IPS-NIHi11 (cell line): ENCODE measurements at places on chromosomes 13 and 19.

- no peak for DNase-seq
These were observed 156.6 kb downstream of the TM9SF2 start for GRCh38 chr13:99657848-99658260.

DNA sequence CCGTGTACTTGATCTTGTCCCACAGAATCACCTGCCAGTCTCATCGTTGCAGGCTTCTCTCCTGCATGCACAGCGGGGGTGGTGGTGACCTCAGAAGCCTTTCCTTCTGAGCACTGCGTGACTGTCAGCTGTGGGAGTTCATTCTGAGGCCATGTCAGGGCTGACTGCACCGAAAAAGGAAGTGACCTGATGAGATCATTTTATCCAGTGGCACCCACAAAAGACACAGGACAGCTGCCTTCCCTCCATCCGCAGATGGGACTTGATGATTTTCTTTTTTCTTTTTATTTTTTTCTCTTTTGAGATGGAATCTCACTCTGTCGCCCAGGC is 89.7 kb downstream of the RAB20 start:
- DNase-seq, result no peak

GRCh38 chr13:46124531-46124966 is 19.7 kb upstream of the CPB2 start:
- no peak for DNase-seq

DNA sequence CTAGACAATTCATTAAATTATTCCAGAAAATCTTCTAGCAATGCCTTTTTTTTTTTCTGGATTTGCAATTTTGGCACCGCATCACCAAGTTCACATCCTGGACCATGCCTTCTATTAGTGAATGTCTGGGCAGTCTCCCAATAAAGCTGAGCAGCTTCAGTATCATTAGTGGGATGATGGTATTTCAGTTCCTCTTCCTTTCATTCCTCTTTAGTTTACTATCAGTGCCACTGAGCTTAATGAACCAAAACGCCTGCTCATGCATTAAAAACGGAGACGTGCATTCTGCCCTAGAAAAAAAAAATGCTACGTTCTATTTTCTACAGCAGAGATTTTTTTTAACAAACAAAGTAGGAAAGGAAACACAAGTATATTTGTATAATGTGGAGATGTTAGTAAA is 343.0 kb downstream of the PCDH9 start:
- no peak for DNase-seq

- no peak for DNase-seq
These were observed 462.0 kb downstream of the LIG4 start for GRCh38 chr13:107753291-107753690.

GRCh38 chr13:45482571-45483173 is 17.9 kb downstream of the COG3 start:
- DNase-seq, result no peak

DNA sequence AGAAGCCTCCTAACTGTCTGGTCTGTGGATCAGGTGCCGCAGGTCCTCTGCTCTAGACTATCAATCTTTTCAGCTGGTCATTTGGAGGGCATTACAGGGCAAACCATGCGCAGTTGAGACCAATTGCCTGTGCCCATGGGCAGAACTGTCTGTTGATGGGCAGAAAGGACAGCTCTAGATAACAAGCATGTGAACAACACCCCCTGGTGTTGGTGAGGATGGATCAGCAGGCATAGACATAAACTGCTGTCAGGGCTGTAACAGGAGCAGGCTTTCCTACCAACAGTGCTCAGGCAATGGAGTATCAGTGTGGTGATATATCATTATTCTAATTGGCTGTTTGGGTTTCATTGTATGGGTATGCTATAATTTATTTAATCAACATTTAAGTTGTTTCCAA is 104.7 kb upstream of the KL start:
- DNase-seq, result peak; percentile 73

- DNase-seq, result no peak
These were observed 1.1 kb downstream of the GSK3A start for GRCh38 chr19:42241279-42241678.

- DNase-seq, result no peak
These were observed 156.1 kb downstream of the LHFPL6 start for GRCh38 chr13:39446865-39447264.

GRCh38 chr13:105471673-105472072 is 1063.8 kb downstream of the EFNB2 start:
- no peak for DNase-seq

DNA sequence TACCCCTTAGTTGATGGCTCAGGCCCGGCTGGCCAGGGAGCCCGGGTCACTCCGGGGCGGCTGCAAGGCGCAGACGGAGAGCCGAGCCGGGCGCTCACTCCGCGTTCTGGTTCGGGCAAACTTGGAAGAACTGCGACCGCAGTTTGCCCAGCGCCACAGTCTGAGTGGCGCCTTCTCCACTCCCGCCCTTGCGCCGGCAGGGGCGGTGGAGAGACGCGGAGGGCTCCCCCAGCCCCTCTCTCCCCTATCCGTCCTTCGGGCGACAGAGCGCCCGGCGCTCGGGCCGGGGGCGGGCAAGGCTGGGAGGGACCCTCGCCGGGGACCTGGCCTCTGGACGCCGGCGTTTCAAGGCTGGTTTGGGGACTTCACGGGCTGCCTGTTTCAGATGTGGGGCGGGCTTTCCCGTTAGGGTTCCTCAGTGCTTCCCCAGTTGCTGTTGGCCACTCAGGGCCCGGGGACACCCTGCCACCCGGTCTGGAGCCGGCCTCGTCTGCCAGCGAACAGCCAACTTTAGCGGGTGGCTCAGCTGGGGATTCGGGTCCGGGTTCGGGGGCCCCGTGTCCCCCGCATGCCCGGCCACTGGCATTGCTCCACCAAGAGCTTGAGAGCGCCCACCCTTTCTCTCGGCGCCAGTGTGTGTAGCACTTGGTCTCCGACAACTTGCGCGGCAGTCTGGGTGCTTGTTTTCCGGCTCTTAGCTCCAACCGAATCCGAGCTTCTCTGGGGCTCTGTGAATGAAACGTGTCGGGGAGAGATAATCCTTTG is 1.5 kb downstream of the GPC6 start:
- DNase-seq, result peak; percentile 74

DNA sequence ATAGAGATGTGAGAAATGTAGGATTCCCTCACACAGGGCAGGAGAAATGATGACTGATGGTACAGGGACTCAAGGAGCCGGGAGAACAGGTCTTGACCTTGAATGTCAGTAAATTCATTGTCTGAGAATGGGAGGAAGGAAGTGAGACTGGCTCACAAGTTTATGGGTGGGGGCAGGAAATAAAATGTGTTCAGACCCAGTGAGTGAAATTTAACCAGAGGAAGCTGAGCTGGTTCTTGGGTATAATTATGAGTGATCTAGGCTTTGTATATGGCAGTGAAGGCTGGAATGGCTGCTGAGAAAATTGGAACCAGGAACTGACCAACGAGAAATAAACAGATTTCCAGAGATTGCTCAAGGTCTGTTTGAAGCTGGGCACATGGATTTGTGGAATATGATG is 6.3 kb upstream of the IGSF23 start:
- no peak for DNase-seq

DNA sequence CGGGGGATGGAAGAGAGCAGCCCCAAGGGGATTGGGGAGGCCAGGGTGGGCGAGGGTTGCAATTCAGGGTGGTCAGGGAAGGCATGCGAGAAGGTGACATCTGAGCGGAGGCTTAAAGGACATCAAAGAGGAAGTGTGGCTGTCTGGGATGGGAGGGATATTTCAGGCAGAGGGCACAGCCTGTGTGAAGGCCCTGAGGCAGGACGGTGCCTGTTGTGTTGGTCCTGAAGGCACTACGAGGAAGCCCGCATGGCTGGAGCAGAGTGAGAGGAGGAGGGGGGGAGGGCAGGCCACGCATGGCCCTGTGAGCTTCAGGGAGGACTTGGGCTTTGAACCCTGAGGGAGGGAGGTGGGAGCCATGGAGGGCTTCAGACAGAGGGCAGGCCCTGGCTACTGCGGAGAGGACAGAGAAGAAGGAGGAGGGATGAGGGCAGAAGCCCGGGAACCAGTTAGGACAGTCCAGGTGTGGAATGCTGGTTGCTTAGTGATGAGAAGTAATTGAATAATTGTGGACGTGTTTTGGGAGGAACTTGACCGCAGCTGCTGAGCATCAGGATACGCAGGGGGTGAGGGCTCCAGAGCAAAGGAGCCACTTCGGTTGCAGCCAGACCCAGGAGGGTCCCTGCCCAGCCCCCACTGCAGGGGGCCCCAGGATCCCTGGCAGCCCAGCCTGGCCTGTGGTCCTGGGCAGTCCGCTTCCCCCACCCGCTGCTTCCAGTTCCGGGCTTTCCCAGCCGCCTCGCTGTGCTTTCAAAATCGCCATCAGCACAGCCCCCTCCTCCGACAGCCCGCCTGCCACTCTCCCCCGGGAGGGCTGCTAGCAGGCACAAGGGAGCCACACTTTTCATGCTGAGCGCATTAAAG is 6.2 kb downstream of the TLE6 start:
- peak; percentile 79 for DNase-seq

GRCh38 chr13:104460554-104460953 is 1394.3 kb upstream of the SLC10A2 start:
- DNase-seq, result no peak

GRCh38 chr19:4350726-4351125 is 7.4 kb downstream of the MPND start:
- peak; percentile 4 for DNase-seq

GRCh38 chr19:30109565-30109964 is 167.5 kb downstream of the URI1 start:
- DNase-seq, result no peak

DNA sequence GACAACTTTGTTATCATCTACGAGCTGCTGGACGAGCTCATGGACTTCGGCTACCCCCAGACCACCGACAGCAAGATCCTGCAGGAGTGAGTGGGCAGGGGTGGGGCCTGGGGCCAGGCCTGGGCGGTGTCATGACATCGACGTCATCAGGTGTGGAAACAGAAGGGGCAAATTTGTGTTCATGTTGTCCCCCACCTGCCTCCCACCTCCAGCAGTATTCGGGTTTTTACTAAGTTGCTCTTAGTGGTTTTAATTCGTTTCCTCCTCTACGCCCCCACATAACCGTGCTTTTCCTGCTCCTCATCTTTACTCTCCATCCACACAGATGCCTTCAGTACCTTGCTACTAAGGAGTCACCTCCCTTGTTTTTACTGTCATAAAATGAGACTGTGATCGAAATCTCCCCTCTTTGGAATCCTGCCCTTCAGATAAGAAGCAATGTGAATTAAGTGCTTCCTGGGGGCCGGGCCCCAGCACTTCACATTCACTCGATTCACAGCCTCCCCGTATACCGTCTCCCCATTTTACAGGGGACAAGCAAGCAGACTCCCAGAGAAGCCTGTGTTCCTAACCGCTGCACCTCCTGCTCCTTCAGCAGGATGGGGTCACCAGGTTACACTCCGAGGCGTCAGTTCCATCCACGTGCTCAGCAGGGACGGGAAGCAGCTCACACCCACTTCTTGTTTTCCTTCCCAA is 10.5 kb downstream of the AP1M1 start:
- DNase-seq, result no peak

DNA sequence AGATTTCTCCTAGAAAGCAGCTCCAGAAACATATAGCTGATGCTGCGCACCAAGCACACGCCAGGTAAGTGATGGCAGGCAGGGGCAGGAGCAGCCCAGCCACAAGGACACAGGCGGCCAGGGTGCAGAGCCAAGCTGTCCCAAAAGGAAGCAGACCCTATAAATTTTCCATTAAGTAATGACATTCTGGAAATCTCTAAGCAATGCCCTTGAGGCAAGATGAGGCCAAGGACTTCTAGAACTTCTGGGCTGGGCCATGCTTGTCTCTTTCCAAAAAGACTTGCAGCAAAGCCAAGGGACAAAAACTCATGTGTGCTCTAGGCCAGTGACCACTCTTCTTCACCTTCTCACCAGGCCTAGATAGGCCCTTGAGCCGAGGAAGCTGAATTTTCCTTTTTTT is 42.2 kb upstream of the EPHX3 start:
- no peak for DNase-seq

DNA sequence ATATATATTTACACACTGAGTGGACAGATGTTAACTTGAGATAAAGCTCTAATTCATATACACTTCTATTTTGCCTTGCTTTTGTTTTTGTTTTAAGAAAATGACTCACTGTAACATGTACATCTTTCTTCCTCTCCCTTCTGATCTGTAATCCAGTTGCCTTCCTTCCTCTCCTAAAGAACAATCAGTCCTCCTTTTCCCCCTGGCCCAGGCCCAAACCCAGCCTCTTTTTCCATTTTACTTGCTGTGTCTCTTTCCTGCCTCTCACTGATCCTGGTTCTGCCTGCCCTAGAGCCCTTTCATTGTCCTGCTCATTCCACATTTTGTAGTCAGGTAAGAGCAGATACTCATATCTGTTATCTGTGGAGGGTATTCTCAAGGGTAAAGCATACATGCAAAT is 50.8 kb downstream of the ZAR1L start:
- no peak for DNase-seq

GRCh38 chr13:98549006-98549727 is 27.7 kb downstream of the STK24 start:
- no peak for DNase-seq

- no peak for DNase-seq
These were observed 3.5 kb downstream of the PNMA8B start for GRCh38 chr19:46491975-46492682.

- no peak for DNase-seq
These were observed 75.7 kb downstream of the ZNF100 start for GRCh38 chr19:21691661-21692060.

- no peak for DNase-seq
These were observed 144.8 kb downstream of the FLT1 start for GRCh38 chr13:28349907-28350654.

DNA sequence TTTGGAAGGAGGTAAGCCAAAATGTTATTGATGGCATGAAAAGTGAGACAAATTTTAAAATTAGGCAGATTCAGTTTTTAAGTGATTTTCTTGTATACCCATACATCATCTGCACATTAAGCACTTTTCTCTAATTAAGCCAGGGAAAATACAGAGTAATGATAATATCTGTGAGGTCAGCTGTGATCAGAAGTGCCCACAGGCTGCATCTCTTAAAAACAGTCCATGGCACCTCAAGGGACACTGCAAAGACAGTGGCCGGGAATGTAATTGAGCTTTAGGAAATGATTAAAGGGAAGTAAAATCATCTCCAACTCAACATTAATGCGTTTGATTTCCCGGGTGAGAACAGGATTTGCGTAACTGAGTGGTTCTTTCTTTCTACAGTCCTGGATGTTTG is 2.0 kb downstream of the COL4A1 start:
- no peak for DNase-seq

GRCh38 chr13:48653472-48653939 is at the start of gene CYSLTR2:
Gene CYSLTR2, plus strand, starts transcription at chr13:48653929. Its CDS starts 52,889 bp downstream, at chr13:48706818.
- DNase-seq, result no peak

DNA sequence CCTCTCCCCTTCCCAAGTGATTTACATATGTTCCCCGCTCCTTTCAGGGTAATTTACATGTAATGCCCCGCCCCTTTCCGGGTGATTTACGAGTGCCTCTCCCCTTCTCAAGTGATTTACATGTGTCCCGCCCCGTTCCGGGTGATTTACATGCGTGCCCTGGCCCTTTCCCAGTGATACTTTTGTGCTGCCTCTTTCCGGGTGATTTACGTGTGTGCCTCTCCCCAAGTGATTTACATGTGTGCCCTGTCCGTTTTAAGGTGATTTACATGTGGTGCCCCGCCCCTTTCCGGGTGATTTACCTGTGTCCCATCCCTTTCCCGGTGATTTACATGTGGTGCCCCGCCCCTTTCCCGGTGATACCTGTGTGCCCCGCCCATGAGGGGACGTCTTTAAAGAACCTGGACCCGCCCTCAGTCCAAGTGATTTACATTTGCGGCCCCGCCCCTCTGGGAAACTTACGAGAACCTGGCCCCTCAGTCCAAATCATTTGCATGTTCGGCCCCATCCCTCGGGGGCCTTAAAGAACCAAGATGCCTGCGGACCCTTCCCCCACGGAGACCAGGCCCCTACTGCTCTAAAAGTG is 559 bp upstream of the LENG9 start:
- DNase-seq, result peak; percentile 78
